GM04503 (cell line): ENCODE measurements at places on chromosomes 16 and 17.

- no peak for DNase-seq
Measured at GRCh38 chr17:43396491-43397060, 2.2 kb upstream of the ARL4D start.

- no peak for DNase-seq
Measured at GRCh38 chr17:56777859-56778258, 55.9 kb downstream of the C17orf67 start.

DNA sequence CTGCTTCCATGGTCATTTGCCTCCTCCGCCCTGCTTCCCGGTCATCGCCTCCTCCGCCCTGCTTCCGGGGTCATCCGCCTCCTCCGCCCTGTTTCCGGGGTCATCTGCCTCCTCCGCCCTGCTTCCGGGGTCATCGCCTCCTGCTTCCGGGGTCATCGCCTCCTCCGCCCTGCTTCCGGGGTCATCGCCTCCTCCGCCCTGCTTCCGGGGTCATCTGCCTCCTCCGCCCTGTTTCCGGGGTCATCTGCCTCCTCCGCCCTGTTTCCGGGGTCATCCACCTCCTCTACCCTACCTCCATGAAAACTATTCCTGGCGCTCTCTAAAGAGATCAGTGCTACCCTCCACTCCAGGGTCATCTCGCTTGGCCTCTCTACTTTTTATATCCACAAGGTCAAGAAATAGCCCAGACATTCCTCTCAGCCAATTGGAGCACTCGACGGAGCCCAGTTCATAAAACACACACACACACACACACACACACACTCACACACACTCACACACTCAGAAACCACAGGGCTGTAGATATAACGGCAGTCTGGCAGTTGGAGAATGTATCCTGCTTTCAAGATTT, 44.8 kb downstream of the TRARG1 start:
- no peak for DNase-seq

DNA sequence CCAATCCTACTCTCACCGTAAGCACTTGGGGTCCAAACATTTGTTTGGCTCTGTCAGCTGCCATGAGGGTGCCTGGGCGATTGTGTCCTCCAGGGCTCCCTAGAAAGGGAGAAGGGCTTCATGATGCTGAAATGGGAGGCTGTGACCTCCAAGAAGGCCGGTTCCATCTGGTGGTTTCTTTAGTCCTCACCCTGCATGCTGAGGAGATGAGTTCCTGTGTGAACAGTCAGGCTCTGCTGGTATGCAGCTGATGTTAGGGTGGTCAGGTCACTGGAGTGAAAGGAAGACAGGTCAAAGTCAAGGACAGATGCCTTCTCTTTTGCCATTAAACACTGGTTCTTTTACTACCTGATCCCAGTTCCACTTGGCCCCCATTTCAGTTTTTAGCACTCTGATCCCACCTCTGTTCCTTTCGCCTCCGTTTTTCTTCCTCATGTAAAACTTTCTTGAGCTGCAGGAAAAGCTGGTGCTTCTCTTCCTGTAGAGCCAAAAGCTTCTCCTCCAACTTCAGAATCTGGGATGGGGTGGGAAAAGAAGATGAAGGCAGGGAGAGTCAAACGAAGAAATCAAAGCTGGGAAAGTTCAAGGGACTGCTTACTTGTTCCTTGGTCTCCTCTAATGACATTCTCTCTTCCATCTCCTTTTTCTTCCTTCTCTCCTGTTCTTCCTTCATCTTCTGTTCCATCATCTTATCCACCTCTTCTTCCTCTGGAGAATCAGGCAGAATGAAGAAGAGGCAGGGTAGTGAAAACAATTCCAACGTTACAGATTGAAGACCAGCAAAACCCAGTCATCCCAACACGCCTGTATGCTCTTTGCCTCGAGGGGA, 1.1 kb downstream of the GPS2 start:
- no peak for DNase-seq

DNA sequence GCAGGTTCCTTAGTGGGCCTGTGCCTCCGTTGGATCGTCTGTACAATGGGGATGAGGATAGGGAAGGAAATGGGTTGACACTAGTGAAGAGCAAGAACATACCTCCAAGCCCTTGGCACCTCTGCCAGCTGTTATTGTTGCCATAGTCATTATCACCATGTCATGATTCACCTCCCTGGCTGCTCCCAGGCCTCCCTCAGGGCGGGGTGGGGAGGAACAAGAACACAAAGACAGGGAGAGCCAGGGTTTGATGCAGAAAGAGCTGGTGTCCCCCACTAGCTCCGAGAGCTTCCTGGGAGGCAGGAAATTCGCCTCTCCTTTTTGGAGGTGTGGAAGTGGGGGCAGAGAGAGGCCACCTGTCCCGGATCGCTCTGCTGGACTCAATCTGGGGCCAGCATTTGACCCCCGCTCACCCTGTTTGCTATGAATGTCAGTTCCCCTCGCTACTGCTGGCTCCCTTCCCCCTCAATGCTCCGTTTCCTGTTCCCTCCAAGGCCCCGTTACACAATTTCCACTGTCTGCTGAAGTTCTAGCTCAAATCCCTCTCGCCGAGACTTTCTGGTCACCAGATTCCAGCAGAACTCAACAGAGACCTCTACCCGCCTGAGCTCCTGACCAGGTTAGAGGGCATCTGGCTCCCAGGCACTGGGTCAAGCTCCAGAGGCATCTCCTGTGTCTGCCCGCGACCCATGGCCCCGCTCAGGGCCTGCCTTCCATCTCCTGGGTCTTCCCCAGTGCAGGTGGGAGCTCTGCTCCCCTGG, 9.1 kb downstream of the TIMP2 start:
- DNase-seq: no peak

GRCh38 chr16:73329358-73330286, 281.7 kb upstream of the ZFHX3 start:
- no peak for DNase-seq

- DNase-seq: no peak
Measured at GRCh38 chr16:1963806-1964505, 670 bp downstream of the RPS2 start.

DNA sequence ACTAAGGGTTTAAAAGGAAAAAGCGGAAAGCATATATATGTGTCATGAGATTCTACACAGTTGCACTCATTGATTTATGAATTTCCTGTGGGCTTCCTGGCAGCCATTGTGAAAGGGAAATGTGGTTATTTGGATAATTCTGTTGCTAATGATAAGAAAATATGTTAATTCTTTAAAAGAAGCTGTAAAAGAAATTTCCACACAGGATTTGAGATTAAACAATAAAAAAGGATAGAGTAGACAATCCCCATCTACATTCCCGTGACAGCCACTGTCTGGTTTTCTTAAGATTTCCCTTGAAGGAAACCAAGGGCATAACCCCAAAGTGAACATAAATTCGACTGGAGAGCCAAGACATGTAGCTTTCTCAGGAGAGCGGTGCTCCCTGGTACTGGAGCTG, 397.5 kb downstream of the CPPED1 start:
- no peak for DNase-seq

GRCh38 chr16:89201439-89202377, 1.4 kb upstream of the SLC22A31 start:
- DNase-seq: no peak

DNA sequence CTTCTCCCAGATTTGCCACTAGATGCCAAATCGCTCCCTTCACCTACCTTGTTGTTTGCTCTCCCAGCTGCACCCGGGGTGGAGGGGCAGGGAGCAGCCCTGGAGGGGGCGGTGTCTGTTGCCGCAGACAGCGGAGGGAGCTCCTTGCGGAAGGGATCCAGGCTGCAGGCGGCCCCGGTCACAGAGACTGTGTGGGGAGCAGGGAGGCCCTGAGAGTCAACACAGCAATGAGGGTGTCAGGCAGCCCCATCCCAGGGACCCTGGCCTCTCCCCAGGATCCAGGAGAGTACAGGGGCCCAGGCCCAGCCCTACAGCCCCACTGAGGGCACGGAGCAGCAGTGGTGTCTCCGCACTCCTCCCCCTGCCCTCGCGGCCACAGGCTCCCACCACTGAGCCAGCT, 50.5 kb upstream of the CHMP6 start:
- no peak for DNase-seq

GRCh38 chr16:63928421-63928820, 1193.4 kb downstream of the CDH11 start:
- DNase-seq: no peak

GRCh38 chr17:68011199-68011665, 15.0 kb upstream of the C17orf58 start:
- DNase-seq: no peak

DNA sequence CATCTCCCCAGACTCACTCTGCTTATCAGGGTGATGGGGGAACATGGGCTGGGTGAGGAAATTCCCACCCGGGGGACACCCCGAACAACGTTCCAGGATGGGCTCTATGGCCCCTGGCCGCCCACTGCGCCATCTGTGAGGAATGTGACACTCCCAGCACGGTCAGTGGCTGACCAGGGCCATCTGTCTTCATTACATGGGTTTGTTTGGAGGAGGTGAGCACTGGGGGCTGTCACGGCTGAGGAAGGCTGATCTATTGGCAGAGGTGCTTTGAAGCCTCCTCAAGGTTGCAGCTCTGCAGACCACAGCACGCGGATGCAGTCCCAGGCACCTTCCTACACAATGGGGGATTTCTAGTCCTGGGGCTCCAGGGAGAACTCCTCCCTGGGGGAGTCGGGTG, 214.1 kb upstream of the FOXF1 start:
- no peak for DNase-seq
